ENCODE measurements at places on chromosomes 2 and 18. TPM values are rescaled to one million over a fixed set of nuclear protein-coding genes. Genes with fewer than 3 reads are reported as not detected.

DNA sequence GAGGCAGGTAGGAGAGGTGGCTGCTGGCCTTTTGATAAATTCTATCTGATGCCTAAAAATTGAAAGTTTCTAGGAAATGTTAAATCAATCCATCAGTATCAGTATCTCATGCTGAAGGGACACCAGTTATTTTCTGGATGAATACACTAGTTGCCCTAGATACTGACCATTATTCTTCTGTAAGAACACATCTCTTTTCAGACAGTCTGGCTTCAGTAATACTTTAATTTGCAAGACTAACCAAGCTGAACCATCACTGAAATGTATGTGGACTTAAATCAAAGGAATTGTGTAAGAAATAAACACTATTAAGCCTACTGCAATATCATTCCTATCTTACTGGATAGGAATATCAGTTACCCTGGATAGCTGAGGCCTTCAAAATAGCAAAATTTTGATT, 1546.3 kb downstream of the LRP1B start:
- H3K27ac ChIP-seq = no peak overlapping the region
- peaks cover 3% of the 10 kb centered on the region for H3K4me1 ChIP-seq
- DNase-seq = no peak
- no peaks in the 10 kb centered on the region for H3K36me3 ChIP-seq
- no peaks in the 10 kb centered on the region for H3K27me3 ChIP-seq

GRCh38 chr2:73043276-73043675, 28.2 kb downstream of the SFXN5 start:
- peaks cover 20% of the 10 kb centered on the region for H3K4me1 ChIP-seq
- no peaks in the 10 kb centered on the region for H3K27me3 ChIP-seq
- no peak overlapping the region for H3K4me3 ChIP-seq
- H3K27ac ChIP-seq = peak overlapping the region; percentile 18
- no peak for DNase-seq

GRCh38 chr2:2648094-2648493, 317.0 kb upstream of the MYT1L start:
- H3K4me3 ChIP-seq = no peak overlapping the region
- no peaks in the 10 kb centered on the region for H3K4me1 ChIP-seq
- no peak overlapping the region for H3K27ac ChIP-seq
- DNase-seq = no peak

The MEIS1 gene
- 6.3 TPM for total RNA-seq

GRCh38 chr18:76720683-76721082, 101.7 kb upstream of the ZNF236 start:
- H3K4me1 ChIP-seq = no peaks in the 10 kb centered on the region
- H3K27me3 ChIP-seq = no peaks in the 10 kb centered on the region
- H3K4me3 ChIP-seq = no peak overlapping the region
- no peaks in the 10 kb centered on the region for H3K36me3 ChIP-seq

The EML6 gene
- total RNA-seq = 3.0 TPM

GRCh38 chr18:23971666-23972230, 42.8 kb upstream of the TTC39C start:
- no peaks in the 10 kb centered on the region for H3K4me1 ChIP-seq
- H3K4me3 ChIP-seq = no peak overlapping the region
- H3K27me3 ChIP-seq = no peaks in the 10 kb centered on the region
- H3K36me3 ChIP-seq = no peaks in the 10 kb centered on the region
- no peak overlapping the region for H3K27ac ChIP-seq
- no peak for DNase-seq

- no peaks in the 10 kb centered on the region for H3K27me3 ChIP-seq
- no peak overlapping the region for H3K4me3 ChIP-seq
- H3K36me3 ChIP-seq = no peaks in the 10 kb centered on the region
- H3K4me1 ChIP-seq = no peaks in the 10 kb centered on the region
These were observed 296.9 kb upstream of the STON1 start for GRCh38 chr2:48233005-48233404.

GRCh38 chr2:233300401-233300800, 7.2 kb upstream of the SAG start:
- peaks cover 2% of the 10 kb centered on the region for H3K36me3 ChIP-seq
- no peak overlapping the region for H3K4me3 ChIP-seq
- no peaks in the 10 kb centered on the region for H3K27me3 ChIP-seq
- DNase-seq = no peak

The C2orf72 gene
- 74.8 TPM for total RNA-seq

DNA sequence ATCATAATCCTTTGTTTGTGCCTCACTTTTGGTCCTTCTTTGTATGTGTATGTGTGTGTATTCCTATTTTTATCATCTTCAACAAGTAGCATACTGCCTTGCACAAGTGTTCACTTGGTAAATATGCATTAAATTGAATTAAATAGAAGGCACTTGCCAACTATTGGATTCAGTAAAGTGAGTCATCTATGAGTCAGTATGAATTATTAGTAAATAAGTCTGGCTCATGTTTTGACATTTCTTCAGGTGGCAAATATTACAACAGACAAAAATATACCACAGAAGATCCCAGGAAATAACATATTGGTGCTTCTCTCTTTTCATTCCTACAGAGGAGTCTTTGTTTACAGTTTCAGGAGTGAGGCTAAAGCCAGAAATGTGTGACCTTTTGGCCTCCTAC, 84.1 kb downstream of the CDK15 start:
- no peak overlapping the region for H3K4me3 ChIP-seq
- H3K4me1 ChIP-seq = no peaks in the 10 kb centered on the region
- peaks cover 3% of the 10 kb centered on the region for H3K27me3 ChIP-seq
- DNase-seq = no peak

GRCh38 chr18:21129566-21130216, 18.1 kb upstream of the ROCK1 start:
- no peaks in the 10 kb centered on the region for H3K36me3 ChIP-seq
- no peak overlapping the region for H3K27ac ChIP-seq
- H3K4me3 ChIP-seq = no peak overlapping the region
- no peaks in the 10 kb centered on the region for H3K4me1 ChIP-seq
- no peak for DNase-seq
- H3K27me3 ChIP-seq = no peaks in the 10 kb centered on the region

GRCh38 chr2:52597346-52597745, 1170.3 kb upstream of the CHAC2 start:
- H3K27me3 ChIP-seq = no peaks in the 10 kb centered on the region
- no peak overlapping the region for H3K4me3 ChIP-seq
- no peaks in the 10 kb centered on the region for H3K4me1 ChIP-seq
- H3K36me3 ChIP-seq = no peaks in the 10 kb centered on the region

DNA sequence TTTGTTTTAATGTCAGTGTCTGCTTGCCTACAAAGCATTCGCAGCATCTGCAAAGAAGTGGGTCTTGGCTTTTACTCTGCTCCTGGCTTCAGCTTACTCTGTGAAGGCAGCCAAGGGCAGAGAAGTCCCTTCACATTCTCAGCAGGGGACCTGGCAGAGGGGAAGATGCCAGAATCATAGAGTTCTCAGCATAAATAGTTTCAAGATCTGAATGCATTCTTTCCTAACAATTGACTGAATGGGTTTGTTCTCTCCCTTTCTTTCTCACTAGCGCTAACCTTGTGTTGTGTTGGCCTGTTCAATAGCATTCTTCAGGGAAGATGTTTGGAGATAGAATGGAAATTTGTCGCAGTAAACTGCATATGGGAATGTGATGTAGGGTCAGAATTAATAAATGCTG, 106.9 kb downstream of the FARSB start:
- H3K27ac ChIP-seq = no peak overlapping the region
- no peaks in the 10 kb centered on the region for H3K4me1 ChIP-seq
- H3K27me3 ChIP-seq = no peaks in the 10 kb centered on the region

DNA sequence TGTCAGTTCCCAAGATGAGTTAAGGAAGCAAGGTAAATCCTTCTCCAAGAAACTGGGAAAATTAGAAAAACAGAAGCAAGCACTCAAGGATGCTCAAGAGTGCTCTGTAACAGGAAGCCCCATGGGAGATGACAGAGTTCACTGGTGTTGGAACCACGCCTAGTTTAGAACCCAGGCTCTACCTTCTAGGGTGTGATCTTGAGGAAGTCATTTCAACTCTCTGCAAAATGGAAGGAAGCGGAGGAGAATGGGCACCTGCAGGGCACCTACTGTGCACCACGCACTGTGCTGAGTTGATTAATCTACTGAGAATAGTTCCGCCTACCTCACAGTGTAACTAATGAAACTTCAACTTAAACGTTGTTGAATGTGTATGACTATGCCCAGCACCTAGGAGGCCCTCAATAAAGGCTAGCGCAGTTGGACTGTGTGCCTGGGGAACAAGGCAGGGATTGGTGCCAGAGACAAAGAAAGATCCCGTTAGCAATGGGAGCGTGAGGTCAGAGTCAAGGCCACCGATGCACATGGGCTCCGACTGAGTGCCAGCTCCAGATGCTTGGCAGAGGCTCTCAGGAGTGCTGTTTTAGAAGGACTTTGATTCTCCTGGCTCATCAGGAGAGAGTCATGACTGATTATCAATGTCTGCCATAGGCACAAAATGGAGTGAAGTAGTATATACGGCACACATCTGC, 93.7 kb downstream of the MAPK4 start:
- H3K27me3 ChIP-seq = no peaks in the 10 kb centered on the region
- H3K36me3 ChIP-seq = no peaks in the 10 kb centered on the region
- no peak overlapping the region for H3K27ac ChIP-seq
- no peak for DNase-seq
- H3K4me1 ChIP-seq = peaks cover 7% of the 10 kb centered on the region
- no peak overlapping the region for H3K4me3 ChIP-seq

The AP1S3 gene
- 3.8 TPM for total RNA-seq

DNA sequence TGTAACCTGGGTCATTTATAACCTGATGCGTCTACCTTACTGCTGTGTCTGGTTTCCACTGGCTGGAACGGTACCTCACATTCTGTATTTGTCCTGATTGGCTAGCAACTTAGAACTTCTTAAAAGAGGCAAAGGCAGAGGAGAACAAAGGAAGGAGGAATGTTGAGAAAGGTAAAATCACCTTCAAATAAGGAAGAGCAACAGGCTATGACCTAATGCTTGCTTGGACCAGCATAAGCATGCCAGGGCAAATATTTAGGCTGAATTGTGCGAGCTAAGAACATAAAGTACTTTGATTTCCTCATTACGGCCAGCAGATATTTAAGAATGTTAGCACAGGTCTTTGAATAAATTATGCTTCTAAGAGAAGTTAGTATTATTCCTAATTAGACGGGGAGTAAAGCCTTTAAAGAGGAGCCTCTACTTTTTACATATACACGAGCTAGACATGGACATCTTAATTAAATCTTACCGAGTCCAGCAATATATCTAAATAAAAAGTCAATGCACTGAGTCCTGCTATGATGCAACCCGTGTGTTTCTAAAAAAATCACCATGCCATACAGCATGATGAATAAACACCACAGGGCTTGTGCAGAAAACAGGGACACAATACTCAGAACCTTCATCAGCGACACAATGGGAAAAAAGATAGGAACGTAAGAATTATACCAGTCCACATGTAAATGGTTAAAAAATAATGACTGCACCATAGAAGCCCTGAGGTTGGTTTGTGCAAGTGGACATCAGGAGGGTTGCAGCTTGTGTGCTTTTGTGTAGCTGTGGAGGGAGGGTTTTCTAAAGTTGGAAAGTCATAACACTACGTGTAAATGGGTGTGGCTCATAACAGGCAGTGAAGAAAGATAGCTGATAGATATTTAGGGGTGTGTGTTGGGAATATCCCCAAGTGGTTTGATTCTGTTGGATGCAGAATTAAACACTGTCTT, 14.2 kb downstream of the SEPTIN2 start:
- H3K4me3 ChIP-seq = no peak overlapping the region
- H3K27me3 ChIP-seq = no peaks in the 10 kb centered on the region
- peaks cover 19% of the 10 kb centered on the region for H3K36me3 ChIP-seq
- DNase-seq = no peak
- no peak overlapping the region for H3K27ac ChIP-seq
- no peaks in the 10 kb centered on the region for H3K4me1 ChIP-seq

DNA sequence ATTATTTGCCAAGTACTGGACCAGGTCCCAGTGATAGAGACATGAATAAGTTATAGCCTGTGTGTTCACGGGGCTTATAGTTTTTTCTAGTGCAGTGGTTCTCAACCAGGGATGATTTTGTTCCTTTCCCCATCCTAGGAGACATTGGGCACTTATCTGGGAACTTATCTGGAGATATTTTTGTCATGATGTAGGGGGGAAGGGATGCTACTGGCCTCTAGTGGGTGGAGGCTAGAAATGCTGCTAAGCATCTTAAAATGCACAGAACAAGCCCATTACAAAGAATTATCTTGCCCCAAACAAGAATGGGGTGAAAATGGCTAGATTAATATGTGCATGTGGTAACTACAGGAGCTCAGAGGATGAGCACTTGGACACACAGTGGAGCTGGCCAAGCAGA, 75.2 kb downstream of the KLHL29 start:
- H3K27me3 ChIP-seq = no peaks in the 10 kb centered on the region
- no peak overlapping the region for H3K27ac ChIP-seq
- no peak for DNase-seq
- no peaks in the 10 kb centered on the region for H3K4me1 ChIP-seq
- H3K4me3 ChIP-seq = no peak overlapping the region
- H3K36me3 ChIP-seq = no peaks in the 10 kb centered on the region

DNA sequence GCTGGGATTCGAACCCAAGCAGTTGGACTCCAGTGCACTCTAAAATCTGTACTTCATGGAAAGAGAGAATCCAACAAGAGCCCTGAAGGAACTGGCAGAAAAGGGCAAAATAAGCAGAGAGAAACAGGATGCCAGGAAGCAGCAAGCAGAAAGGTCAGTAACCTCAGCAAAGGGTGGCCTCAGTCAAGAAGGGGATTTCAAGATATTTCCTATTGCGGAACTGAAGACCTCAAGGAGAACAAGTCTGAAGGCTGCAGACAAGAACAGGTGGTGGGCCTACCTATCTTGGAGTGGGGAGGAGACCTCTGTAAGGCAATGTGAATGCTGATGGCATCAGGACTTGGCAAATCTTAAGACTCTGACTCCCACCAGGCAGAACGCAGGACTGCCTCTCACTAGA, 20.1 kb upstream of the MREG start:
- DNase-seq = no peak
- H3K27ac ChIP-seq = no peak overlapping the region
- H3K4me1 ChIP-seq = no peaks in the 10 kb centered on the region
- no peaks in the 10 kb centered on the region for H3K27me3 ChIP-seq

The PLEK gene
- total RNA-seq = 5.3 TPM

DNA sequence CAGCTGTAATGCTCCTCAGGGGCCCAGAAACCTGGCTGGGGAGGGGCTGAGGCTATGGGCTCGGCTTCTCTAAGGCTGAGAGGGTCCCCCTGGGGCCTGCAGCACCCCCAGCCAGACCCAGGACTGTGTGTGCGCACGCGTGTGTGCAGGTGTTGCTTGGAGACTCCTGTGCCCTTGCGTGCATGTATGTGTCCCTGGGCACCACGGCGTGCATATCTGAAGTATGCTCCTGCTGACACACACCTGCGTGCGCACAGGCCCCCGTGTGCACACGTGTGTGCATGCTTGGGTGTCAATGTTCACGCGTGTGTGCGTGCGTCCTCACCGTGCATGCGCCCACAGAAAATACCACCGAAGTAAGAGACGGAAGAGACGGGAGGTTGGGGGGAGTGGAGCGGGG, 14.9 kb upstream of the ECEL1 start:
- H3K4me1 ChIP-seq = peaks cover 2% of the 10 kb centered on the region
- H3K27me3 ChIP-seq = no peaks in the 10 kb centered on the region
- H3K36me3 ChIP-seq = no peaks in the 10 kb centered on the region

GRCh38 chr2:77839102-77839501, 316.9 kb upstream of the LRRTM4 start:
- H3K27ac ChIP-seq = no peak overlapping the region
- H3K4me1 ChIP-seq = no peaks in the 10 kb centered on the region
- no peaks in the 10 kb centered on the region for H3K36me3 ChIP-seq
- no peaks in the 10 kb centered on the region for H3K27me3 ChIP-seq
